ENCODE measurements at places on chromosomes 1 and 21.

DNA sequence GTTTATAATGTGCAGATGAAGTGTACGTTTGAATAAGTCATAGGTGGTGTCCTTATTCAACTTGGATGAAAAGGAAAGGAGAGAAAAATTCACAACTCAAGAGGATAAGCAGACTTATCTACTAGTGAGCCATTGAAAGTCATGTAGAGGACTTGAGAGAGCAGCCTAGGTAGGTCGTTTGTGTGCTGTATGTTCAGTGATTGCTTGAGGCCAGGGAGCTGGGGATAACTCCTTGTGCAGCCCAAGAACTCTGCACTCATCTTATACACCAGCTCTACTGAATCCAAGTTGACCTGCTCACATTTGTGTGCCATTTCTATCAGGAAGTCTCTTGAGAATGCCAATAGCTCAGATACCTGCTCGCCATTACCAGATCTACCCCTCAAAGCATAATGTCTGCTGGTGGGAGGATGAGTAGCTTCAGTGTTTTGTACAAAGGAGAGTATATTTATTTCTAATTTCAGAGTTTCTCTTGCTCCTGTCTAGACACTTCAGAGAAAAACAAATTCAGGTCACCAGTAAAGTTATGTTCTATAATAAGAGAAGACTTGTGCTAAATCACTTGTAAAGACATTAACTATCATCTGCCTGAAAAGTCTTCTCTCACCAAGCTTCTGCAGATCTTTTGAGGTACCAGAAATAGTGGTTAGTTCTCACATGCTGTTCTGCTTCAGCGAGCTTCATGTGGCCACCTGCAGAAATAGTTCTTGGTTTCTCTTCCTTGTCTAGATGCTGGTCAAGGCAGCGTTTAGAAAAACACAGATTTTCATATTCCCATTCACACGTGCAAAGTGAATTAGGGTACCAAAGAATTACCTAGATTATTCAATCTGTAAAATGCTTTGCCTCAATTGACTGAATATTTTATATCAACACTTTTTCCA lies 10.8 kb downstream of the S1PR1 start:
- no peak for DNase-seq

DNA sequence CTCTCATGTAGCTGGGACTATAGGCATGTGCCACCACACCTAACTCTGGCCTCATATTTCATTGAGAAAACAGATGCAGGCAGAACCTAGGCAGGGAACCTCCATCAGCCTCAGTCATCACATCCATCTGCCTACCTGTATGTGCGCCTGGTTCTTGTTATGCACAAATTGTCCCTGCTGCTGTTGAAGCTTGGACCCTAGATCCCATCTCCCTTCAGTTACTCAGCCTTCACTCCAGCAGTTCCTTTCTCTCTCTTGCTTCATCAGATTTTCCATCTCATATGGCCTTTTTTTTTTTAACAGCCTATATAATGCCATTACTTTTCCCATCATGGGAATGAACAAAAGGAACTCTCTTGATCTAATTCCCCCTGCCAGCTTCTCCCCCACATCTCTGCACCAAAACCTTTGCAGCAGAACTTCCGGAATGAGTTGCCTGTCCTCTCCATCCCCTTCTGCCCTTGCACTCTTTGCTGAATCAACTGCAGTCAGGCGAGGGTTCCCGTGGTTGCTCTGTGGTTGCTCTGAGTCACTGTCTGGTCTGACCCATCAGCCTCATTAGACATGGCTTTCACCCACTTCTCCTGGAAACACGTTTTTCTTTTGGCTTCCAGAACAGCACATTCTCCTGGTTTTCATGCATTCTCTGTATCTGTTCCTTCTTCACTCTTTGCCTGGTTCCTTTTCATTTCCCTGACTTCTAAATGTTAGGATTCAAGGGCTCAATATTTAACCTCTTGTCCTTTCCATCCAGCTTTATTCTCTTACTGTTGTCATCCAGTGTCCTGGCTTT lies 41.5 kb downstream of the UBE4B start:
- no peak for DNase-seq

DNA sequence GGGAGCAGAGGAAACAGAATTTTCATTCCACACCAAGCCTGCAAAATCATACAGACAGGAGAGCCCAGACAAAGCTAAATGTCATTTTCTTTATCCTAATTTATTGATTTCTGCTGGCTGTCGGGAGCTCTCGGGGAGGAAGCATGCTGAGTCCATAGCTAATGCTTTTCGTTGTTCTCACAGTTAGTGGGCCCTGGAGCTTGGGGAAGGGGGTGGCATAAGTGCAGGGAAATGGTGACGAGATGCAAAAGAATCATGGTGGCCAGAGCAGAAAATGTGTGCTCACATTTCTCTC lies 202.4 kb downstream of the TOMM20 start:
- DNase-seq, result no peak

GRCh38 chr1:214310777-214311690 lies 30.1 kb downstream of the SMYD2 start:
- no peak for DNase-seq

GRCh38 chr1:107169615-107170014 lies 28.8 kb downstream of the NTNG1 start:
- no peak for DNase-seq

- no peak for DNase-seq
Observed at GRCh38 chr1:62977366-62977765, 193.4 kb downstream of the ATG4C start.

DNA sequence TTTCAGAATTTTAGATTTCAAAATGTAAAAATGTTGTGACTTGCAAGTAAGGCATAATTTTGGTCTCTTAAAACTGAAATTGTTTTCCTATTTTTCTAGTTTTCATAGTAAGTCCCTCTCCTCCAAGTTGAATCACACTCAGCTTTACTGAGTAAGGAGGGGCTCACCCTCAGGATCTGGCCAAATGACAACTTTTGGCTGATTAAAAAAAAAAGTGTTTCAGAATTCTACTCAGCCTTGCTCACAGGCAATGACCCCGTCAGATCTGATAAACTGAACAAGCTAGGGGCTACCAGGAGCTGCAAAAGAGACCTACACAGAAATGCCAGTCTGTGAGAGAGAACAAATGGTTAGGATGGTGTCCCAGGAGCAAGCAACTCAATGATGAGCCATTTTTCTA lies 159.8 kb downstream of the PBX1 start:
- no peak for DNase-seq

DNA sequence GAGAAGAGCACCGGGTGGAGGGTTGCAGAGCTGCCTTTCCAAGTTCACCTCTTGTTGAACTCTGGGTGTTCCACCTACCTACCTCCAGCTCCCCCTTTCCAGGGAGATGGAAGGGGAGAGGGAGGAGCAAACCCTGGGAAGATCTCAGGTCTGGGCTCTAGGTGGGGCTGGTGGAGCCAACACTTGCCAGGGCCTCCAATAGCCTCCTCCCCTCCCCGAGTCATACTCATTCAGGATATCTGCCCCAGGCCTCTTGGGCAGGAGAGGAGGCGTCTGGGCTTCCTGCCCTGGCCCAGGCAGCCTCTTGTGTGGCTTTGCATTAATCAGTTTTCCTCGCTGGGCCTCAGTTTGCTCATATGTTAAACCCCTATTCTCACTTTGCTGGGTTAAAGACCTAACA lies 13.4 kb downstream of the RAP1GAP start:
- no peak for DNase-seq

DNA sequence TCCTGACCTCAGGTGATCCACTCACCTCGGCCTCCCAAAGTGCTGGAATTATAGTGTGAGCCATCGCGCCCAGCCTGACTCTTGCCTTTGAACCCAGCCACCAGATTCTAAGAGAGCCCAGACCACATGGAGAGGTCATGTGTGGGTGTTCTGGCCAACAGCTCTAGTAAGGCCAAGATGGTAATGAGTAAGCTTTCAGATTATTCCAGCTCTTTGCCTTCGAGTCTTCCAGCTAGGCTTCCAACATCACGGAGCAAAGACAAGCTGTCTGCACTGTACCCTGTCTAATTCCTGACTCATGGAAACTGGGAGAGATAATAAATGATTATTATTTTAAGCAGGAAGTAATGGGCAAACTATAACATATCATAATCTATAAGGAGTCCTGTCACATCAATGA lies 14.8 kb upstream of the ZFP69B start:
- DNase-seq, result no peak

DNA sequence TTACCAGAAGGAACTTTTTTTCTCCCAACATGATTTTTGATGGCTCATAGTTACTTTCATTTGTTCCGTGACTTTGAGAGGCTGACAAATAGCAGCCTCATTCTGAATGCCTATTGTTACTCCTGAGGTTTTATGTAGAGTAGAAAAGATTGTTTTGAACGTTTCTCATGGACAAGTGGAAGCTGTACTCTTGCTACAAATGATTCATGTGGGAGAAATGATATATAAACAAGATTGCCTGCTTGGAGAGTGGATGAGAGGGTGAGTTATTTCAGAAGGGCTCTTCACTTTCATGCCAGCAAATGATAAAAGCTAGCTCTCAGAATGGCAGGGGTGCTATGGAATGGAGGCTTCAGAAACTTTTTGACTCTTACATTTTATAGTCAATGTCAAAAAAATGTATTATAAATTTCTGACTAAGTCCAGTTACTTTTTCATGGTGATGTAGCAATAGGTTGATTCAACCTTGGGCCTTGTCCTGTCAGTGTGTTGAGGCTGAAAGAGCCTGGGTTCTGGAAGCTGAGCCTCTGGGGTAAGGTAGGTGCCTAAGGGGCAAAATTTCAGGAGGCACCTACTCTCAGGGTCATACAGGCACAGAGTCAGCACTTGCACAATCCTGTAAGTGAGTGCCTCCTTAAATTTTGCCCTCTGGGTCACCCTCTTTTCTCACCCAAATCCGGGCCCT lies 19.4 kb downstream of the JUN start:
- peak; percentile 29 for DNase-seq

GRCh38 chr1:111727056-111727455 lies 12.1 kb downstream of the INKA2 start:
- no peak for DNase-seq

DNA sequence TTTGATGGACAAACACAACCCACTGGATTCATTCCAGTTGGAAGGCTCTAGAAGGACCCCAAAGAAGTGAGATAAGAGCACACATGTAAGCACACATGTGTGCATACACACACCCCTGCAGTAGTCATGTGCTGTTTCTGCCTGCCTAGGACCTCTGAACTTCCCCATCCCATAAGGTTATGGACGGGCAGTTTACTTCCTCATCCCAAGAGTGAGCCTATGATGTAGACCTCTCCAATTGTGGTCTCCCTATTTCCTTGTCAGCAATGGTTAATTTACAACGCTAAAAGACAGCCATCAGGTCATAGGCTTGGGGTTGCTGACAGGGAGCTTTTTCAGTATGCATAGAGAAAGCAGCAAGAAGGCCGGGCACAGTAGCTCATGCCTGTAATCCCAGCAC lies 15.4 kb upstream of the ADAR start:
- no peak for DNase-seq

All from NCI-H187 (cell line).